ENCODE measurements at places on chromosomes 16 and 17.
A peak's percentile ranks its signal among the peaks of the same experiment; 100 is the strongest.

DNA sequence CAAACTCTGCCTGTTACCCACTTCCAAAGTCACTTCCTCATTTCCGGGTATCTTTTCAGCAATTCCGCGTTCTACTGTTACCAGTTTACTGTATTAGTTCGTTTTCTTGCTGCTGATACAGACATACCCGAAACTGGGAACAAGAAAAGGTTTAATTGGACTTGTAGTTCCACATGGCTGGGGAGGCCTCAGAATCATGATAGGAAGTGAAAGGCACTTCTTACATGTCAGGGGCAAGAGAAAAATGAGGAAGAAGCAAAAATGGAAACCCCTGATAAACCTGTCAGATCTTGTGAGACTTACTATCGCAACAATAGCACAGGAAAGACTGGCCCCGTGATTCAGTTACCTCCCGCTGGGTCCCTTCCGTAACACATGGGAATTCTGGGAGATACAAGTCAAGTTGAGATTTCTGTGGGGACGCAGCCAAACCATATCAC is 30.9 kb downstream of the PAFAH1B1 start:
- no peak for DNase-seq

DNA sequence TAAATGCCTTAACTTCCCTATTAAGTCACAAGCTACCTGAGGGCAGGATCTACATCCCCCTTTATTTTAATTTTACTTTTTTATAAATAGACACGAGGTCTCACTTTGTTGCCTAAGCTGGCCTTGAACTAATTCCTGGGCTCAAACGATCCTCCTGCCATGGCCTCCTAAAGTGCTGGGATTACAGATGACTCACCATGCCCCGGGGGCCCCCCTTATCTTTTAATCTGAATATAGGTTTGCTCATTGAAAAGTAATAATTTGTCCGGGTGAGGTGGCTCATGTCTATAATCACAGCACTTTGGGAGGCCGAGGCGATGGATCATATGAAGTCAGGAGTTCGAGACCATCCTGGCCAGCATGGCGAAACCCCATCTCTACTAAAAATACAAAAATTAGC is 14.2 kb downstream of the ETV4 start:
- no peak for DNase-seq

DNA sequence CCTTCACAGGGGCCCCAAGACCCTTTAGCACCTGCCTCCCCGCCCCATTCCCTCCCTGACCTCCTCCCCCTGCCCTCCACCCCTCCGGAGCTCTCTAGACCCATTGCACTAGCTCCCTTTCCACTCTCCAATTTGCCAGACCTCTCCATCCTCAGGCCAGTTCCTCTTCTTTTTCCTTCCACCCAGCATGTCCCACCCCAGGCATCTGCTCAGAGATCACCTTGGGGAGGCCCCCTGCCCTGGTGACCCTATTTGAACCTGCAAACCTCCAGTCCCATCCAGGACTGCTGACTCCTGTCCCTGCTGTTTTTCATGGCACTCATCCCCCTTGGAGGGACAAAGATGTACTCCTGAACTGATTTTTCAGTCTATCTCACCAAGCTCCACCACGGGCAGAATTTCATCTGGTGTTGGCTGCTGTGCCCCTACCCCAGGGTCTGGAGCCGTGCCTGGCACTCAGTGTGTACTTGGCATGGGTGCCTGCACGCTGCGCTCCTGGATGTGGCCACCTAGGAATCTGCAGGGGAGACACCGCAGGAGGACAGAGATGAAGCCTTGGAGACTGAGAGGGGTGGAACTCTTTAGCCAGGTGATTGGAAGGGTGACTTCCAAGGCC is 85.6 kb upstream of the CACNG5 start:
- no peak for DNase-seq

GRCh38 chr16:4136229-4136813 is 20.1 kb upstream of the ADCY9 start:
- no peak for DNase-seq

DNA sequence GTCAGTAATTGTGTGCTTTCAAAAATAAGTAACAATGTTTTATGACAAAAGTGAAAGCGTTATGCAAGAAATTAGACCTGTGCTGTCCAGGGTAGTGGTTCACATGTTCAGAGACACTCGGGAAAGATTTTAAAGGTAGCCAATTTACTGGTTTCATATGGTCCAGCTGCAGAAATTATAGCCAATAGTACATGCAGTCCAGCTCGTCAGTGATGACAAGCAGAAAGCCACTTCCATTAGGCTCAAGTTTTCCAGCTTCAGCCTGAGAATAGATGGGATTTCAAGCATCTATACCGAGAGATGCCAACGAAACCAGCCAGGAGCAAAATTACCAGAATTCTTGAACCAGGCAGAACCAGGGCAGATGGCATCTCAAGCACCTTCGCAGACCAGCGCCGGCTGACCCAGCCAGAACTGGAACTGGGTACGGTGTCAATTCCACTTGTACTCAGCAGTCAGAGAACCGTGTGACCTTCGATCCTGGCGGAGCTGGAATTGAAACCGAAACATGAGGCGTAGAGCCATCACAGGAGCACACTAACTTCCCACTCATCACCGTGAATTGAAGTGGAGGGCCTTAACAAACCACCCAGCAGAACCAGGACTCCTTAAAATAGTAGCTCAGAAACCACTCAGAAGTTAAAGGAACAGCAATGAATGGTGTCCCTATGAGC is 207.9 kb upstream of the HSBP1 start:
- DNase-seq = no peak

- DNase-seq = no peak
These were observed 1.2 kb downstream of the SEC14L1 start for GRCh38 chr17:77141846-77142449.

- DNase-seq = no peak
These were observed 26.3 kb downstream of the MRTFB start for GRCh38 chr16:14097182-14097959.

GRCh38 chr16:29230671-29231096 is 175.8 kb downstream of the NPIPB11 start:
- peak; percentile 39 for DNase-seq

DNA sequence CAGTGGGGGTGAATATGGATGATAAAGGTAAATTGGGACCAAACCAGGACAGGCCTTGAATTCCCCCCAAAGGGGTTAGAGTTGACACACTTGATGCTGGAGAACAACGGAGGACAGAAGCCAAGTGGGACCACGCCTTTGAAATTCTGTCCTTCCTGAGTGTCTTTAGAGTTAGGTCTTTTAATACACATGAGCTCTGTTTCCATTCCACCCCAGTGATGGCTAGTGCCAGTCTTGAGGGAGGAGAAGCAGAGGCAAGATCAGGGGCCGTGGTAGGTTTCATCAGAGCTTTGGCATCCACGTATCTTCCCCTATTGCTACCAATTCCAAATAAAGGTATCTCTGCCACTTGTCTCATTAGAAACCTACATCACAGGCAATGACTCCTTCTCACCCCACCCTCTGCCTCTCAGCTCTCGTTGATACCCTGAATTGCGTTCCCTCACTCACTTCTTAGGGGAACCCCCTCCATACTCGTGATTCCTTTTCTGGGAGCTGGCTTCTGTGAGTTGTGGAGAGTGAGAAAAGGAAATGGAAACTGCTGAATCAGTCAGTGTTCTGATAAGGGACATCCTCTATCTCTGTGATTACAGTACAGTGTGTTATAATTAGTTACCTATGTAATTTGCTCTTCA is 2.4 kb upstream of the CCL3L1 start:
- no peak for DNase-seq

DNA sequence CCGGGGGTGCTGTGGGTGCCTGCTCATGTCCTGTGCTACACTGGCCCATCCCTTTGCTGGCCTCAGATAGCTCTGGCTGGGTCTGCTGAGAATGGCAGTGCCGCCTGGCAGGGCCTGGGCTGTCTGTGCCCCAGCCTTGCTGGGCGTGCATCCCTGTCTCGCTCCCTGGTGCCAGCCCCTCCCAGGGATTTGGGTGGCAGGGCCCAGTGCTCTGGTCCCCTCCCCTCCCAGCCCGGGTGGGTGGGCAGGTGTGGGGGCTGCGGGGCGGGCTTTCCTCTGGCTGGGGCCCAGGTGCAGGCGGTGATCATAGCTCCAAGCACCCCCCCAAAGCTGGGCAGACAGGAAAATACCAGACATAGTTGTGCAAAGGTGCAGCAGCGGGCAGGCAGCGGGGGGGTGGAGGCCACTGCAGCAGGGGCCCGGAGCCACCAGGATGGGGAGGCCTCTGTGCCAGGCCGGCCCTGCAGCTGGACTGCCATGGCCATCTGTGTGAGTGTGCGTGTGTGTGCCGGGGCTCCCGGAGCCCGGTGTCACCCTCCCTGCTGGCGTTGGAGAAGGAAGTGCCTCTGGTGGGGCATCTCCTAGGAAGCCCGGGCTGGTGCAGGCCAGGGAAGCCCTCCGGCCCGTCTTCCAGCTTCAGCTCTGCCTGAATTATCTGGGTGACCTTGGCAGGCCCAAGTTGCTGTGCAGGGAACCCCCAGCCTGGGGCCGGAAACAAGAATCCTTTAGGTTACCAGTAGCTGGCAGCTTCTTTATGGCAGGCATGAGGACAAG is 7.4 kb downstream of the GLIS2 start:
- DNase-seq = no peak

DNA sequence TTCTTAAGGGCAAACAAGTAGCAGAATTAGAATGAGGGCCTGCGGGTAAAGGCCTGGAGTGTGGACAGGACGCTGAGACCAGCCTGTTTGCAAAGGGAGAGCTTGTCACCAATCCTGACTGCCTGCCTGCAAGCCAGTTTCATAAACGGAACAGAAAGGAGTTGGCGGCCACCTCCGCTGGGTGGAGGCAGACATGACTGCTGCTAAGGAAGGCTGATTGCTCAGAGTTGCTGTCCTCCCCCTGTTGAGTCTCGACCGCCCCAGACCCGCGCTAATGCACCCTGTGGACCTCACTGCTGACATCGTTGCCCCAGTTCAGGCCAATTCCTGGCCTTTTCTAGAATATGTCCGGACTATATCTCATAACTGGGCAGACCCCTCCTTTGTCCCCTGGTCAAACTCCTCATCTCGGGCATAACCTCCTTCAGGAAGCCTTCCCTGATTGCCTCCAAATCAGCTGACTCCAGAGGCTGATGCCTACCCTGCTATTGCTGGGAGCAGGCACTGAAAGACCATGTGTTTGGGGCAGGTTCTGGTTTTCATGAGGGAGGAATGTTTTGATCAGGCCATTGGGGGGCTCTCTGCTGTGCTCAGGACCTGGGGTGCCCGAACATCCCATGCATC is 153.0 kb upstream of the CIBAR2 start:
- no peak for DNase-seq

DNA sequence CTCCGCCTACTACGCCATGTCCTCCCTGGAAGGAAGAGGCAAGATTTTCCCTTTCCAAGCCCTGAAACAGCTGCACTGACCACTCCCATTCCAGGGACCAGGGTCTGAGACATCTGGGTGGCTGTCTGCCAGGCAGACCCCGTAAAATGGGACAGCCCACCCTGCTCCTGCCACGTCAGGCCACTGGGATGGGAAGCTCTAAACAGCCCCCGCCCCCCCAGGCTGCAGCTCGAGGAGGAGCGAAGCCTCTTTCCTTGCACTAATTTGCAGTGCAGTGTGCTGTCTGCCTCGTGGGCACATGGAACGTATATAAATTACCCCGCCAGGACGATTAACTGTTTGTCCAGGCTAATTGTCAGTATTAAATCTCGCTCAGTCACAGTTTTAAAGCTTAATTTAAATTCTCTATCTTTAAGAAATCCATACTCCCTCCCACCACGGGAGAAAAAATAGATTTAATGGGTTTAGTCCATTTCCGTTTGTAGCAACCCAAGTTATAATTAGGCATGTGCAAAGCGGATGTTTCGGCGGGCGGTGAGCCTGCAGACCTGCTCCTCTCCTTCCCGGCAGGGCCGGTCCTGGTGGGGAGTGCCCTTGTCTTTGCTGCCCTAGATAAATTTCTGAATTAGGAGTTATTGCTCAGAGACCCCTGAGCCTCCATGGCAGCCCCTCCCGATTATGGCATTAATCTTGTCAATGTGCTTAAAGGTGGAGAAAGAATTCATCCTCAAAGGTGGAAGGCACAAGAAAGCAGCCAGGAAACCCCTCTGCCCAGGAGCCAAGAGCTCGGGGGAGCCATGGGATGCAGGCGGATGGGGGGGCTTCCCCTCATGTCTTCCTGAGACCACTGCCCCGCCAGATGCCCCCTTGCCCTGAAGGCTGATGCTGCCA is 268.0 kb upstream of the TNRC6C start:
- DNase-seq = peak; percentile 51

DNA sequence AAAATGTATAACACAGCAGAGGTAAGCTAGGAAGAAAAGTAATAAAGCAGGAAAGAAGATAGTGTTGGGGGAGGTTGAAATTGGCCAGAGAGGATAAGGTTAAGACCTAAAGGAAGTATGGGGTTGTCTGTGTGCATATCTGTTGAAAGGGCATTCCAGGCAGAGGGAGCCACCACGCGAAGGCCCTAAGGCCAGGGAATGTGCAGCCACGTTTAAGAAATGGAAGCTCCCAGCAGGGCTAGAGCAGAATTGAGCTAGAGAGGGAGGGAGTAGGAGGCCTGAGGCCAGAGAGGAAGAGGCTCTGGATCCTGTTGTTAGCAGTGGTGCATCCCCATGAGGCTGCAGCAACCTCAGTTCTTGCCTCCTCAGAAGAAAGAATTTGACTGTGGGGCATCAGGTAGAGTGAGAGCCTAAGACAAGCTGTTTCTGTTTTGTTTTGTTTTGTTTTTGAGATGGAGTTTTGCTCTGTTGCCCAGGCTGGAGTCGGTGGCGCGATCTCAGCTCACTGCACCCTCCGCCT is 59.0 kb upstream of the CACNG5 start:
- no peak for DNase-seq

- no peak for DNase-seq
These were observed 160.3 kb upstream of the TBX2 start for GRCh38 chr17:61239327-61239726.

DNA sequence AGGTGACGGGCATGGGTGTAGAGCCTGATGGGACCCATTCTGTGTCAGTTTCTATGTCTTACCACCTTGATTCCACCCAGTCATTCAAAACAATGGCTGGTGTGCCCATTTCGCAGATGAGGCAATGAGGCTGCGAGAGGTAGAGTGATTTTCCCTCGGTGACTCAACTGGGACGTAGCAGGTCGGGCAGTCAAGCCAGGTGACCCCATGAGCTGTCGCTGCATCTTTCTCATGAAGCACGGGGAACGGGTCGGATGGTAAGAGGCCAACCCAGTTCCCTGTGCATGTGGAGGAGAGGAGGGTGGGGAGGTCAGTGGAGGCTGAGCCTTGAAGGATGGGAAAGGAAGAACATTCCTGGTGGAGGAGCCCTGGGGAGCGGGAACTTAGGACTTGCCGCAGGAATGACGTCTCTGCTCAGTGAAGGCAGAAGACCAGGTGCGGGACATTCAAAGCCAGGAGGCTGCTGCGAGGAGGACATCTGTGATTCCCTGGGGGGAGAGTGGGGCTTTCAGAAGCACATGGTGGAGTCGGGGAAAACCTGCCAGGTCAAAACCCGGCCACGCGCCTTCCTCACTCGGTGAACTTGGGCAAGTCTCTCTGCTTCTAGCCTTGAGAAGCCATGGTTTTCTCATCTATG is 1.1 kb downstream of the IL21R start:
- DNase-seq = no peak

Measured in AG20443 (cell line).